ENCODE measurements at places on chromosomes 7 and 10.

- peak; percentile 94 for DNase-seq
Observed at GRCh38 chr10:98309366-98310355, 41.7 kb upstream of the LOXL4 start.

- DNase-seq = no peak
Observed at GRCh38 chr10:48411510-48411909, 105.0 kb downstream of the MAPK8 start.

- DNase-seq = no peak
Observed at GRCh38 chr7:79749856-79750255, 296.4 kb upstream of the MAGI2 start.

- no peak for DNase-seq
Observed at GRCh38 chr7:149772956-149773434, 393 bp downstream of the ZNF467 start.

DNA sequence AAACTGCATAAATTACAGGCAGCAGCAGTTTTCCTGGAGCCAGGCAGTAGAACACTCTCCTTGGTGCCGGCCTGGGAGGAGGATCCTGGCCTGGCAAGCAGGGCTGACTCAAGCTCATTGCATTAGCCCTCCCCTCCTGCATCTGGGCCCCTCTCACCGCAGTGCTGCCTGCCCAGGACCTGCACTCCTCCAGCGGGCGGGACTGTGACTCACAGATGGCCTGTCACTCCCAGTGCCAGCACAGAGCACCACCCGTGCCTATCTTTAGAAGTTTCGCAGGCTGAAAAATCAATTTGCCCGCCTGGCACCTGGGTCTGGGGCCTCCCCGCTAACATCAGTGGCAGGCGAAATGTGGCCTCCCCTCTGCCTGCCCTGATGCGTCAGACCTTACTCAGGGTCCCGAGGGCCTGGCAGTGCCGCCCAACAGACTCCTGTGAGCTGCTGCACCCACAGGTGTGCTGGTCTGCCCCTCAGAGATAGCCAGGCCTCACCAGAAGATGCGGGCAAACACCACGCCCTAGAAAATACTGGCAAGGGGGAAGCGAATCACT is 123.8 kb downstream of the KCNMA1 start:
- no peak for DNase-seq

GRCh38 chr7:8435095-8435494 is 1.7 kb downstream of the NXPH1 start:
- DNase-seq = no peak

DNA sequence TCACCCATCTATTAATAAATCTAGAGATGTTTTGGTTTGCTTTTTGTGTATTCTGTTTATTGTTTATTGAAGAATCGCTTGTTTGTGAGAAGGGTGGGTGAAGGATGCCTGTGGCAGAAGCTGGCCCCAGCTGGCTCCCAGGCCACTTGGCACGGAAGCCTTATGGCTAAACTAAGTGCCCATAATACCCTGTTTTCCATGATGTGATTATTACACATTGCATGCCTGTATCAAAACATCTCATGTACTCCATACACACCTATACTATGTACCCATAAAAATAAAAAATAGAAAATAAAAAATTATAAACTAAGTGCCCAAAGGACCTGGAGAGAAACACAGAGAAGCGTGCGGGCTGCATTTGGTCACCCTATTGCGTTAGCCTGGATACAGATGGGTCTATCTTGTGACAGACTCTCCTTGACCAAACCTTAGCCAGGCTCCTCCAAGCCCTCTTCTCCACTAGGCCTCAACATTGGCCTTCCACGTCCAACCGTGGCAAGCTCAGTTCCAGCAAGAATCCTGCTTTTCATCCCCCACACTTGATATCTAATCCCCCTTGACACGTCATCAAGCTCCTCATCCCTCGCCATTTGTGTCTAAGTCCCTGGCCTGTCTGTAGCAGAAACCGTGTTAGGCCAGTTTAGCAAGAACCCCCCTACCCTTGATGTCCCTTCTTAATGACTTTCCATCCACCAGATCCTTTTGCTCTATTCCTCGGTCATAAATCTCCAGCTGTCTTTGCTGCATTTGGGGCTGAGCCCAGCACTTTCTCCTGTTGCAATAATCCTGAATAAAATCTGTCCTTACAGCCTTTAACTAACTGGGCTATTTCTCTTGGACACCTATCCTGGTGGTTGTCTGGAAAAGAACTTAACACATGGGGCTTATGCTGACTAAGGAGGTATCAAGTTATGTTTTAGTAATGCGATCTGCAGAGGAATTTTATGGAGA is 245.2 kb downstream of the TNS3 start:
- DNase-seq = no peak

DNA sequence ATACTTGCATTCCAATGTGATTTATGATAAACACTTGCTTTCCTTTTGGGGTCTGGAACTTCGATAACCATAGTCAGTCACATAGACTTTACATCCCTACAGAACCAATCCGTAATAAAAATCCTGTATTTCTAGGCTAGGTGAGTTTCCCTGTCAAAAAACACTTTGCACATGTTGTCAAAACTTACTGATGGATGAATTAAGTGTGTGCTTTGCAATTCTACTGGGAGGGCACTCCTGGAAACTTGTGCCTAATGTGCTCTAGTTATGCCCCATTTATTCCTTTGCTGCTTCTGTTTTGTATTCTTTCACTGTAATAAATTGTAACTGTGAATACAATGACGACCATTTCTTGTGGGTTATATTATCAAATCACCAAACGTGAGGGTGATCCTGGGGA is 684.8 kb upstream of the PCDH15 start:
- no peak for DNase-seq

- DNase-seq = no peak
Observed at GRCh38 chr10:30103595-30104320, 44.4 kb upstream of the JCAD start.

- DNase-seq = peak; percentile 50
Observed at GRCh38 chr7:24715661-24716479, 41.4 kb downstream of the GSDME start.

GRCh38 chr10:86553639-86554038 is 32.0 kb upstream of the WAPL start:
- no peak for DNase-seq

DNA sequence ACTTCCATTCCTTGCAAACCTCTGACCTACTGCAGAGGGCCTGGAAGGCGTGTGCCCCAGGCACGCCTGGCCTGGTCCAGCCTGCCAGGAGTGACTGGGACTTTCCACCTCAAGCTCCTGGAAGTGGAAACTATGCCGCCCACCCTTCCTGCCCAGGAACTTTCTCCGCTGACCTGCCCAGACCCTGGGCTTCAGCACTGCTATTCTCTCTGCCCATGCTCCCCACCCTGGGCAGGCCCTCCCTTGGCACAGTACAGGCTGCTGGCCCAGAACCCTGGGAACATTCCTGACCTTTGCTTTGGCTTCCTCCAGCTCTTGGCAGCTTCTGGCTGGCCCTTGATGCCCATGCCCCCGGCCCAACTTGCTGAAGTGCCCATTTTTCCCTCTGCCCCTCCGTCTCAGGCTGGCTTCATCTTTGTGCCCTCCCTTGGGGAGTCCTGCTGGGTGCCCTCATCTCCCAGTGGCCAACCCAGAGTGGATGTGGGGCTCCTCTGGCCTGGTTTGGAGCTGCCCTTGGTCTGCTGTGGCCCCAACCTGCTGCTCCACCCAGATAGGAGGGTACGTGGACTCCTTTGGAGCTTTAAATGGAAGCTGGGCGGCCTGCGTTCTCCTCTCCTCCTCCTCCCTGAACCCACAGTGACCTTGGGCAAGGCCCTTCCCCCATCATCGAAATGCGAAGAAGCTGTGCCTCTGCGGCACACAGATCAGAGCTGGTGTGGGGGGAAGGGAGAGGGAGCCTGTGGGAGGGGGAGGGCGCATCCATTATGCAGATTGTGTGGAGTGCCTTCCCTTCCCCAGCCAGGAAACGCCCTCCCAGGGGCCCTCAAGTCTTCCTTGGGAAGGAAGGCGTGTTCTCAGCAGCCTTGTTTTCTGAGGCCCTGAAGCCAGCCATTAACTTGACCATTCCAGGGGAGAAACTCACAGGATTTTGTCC is 3.4 kb downstream of the MMRN2 start:
- DNase-seq = peak; percentile 46

DNA sequence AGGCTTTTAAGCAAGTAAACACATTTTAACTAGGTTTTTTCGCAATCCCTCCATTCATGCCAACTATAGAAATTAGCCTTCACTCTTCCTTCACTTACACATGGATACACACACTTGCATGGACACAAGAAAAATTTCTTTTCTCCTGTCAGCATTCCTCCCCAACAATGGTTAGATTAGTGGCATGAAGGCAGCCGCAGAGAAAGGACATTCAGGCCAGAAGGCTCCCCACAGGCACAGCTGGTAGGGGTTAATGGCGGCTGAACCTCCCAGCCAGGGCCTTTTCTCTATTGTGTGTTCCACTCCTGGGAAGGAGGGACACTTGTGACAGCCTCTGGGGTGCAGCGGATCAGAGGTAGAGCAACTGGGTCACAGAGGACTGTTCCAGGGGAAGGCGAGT is 255.0 kb upstream of the SP8 start:
- no peak for DNase-seq

DNA sequence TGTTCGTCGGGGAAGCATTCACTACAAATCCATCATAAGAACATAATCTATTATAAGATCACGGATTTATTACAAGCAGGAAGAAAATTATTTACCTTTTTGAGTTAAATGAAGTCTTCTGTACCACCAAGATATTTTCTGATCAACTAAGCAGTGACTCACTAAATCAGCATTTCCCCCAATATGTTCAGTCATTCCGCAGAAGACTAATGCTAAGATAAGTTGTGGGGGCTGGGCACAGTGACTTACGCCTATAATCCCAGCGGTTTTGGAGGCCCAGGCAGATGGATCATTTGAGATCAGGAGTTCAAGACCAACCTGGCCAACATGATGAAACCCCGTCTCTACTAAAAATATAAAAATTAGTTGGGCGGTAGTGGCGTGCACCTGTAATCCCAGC is 144.2 kb upstream of the EGR2 start:
- no peak for DNase-seq

GRCh38 chr7:132125096-132125495 is 451.2 kb downstream of the PLXNA4 start:
- DNase-seq = no peak

DNA sequence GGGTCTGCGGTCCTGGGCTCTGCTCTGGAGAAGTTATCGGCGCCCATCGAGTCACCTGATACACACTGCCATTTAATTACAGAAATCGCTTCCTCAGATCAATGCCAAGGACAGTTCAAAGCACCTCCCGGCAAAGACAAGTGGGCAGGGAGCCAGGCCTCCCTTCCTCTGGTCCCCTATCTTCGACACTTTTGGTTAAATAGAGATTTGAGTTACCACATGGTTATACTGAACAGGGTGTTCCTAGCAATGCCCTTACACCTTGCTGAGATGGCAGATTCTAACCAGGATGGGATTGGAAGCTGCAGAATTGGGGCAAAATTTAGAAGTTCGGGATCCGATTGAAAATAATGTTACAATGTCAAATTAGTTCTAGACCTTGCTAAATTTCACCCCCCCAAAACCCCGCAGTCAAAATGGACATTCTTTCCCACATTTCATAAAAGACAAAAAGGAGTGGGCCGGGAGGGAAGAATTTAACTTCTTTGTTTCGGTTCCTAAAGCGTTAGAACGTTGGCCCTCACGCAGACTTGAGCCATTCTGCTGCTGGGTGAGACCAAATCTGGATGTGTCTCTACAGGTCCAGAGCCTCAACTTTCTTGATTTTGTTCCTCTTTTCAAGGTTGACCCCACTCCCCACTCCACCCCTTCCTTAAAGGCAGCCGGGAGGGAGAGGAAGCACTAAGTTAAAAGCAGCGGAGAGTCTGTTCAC is 2.2 kb upstream of the DLX5 start:
- no peak for DNase-seq

DNA sequence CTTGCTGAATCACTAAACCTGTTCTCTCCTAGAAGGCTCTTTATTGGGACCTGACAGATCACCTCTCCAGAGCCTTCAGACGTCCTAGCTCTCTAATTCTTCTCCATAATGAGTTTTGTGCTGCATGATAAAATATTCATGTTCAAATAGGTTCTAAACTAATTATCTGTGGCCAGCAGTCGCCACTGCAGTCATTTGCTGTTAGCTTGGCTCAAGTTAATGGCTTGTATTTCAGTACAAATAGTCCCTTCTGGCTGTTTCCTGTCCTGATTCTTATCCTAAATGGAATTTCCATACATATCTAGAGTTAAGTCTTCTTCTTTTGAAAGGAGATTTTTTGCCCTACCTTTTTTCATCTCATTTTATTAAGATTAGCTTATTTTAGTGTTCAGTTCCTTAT is 303.2 kb downstream of the EXOC4 start:
- no peak for DNase-seq

- no peak for DNase-seq
Observed at GRCh38 chr7:47039904-47040303, 542.0 kb downstream of the TNS3 start.

GRCh38 chr10:76149182-76149581 is 717.8 kb downstream of the LRMDA start:
- no peak for DNase-seq

- no peak for DNase-seq
Observed at GRCh38 chr7:157188091-157188665, 49.5 kb downstream of the UBE3C start.

GRCh38 chr7:31853380-31853779 is 166.4 kb downstream of the PPP1R17 start:
- no peak for DNase-seq

DNA sequence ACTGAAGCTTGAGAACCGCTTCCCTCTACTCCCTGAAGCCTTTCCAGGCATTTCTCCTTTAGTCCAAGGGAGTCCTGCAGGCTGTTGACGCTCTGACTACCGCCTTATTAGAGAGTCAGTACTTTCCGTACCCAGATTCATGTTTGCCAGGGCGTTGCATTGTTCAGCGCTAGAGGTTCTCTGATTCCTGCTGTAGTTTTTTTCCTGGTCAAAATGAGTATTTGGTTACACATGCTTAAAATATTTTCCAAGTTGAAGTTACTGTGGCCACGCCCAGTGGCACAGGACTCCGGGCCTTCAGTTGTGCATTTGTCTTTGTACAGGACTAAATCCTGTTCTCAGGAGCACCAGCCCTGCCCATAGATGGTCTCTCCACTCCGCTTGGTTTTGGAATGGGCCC is 7.9 kb downstream of the MTURN start:
- no peak for DNase-seq

DNA sequence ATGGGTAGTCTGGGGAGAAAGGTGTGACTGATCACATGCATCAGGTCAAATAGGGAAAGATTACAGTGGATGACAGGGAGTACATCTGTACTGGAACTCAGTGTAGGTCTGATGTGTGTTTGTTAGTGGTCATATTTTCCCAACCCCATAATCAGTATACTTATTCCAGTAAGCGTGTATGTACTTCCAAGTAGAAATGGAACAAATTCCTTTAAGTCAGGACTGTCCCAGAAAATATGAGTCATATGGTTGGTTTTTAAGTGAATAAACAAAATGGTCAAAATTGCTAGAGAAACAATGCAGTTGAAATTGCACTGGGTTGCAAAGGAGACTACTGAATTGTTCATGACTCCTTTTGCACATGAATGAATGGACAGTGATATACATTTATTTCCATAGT is 118.8 kb upstream of the MYO3A start:
- DNase-seq = no peak

GRCh38 chr7:81752318-81752714 is 17.5 kb downstream of the HGF start:
- DNase-seq = no peak
